Activated CD8-positive, alpha-beta T cell treated with anti-CD3 and anti-CD28 coated beads, Interleukin-2, amount 10 ng/mL, durations not matched to agents 7 days and 5 days (primary cell): ENCODE measurements at places on chromosomes 1 and 21. TPM values are rescaled to one million over a fixed set of nuclear protein-coding genes. Genes with fewer than 3 reads are reported as not detected.

PLCH2 gene
- total RNA-seq, result 9.8 TPM

CYP4X1 gene
- not detected for total RNA-seq

- H3K27me3 ChIP-seq, result peaks cover 2% of the 10 kb centered on the region
- H3K4me1 ChIP-seq, result no peaks in the 10 kb centered on the region
- no peak for DNase-seq
- no peaks in the 10 kb centered on the region for H3K36me3 ChIP-seq
- no peak overlapping the region for H3K27ac ChIP-seq
Measured at GRCh38 chr1:29410476-29410875, 174.2 kb downstream of the PTPRU start.

GRCh38 chr1:230861489-230861888, 6.8 kb downstream of the C1orf198 start:
- no peak overlapping the region for H3K4me3 ChIP-seq
- H3K27me3 ChIP-seq, result peaks cover 2% of the 10 kb centered on the region
